Esophagus muscularis mucosa (tissue), 4 donors: ENCODE measurements at places on chromosomes 2 and 18.

DNA sequence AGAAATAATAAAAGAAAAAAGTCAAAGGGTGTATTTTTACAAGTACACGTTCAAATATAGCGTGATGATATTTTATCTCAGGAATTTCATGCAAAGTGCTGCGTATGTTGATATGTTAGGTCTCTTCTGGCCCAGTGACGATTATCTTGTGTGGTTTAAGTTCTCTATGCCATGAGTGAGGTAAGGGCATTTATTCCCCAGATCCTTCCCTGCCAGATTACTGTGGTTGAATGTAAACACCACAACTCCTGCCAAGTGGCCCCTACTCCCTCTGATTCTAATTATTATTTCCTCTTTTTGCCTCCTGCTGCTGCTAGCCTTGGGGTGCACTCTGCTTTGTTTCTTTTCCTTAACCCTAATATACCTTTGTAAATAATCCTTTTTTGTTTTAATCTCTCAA is 12.2 kb downstream of the SCN2A start:
- DNase-seq = no peak

DNA sequence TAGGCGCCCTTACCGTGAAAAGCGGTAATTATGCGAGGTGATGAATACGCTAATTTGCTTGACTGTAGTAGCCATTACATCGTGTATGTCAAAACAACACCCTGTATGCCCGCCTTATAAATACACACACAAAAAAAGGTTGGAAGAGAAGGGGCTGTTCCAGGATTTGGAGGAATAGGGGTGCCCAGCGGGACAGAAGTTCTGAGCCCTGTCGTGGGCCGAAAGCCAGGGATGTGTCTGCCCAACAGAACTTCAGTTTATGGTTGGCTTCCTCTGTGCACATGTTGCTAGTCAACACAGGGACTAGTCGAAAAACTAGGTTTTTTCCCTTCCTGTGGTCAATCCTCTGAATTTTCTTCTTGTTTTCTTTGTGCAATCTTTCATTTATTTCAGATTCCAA is 182.5 kb downstream of the ACKR3 start:
- DNase-seq = no peak

DNA sequence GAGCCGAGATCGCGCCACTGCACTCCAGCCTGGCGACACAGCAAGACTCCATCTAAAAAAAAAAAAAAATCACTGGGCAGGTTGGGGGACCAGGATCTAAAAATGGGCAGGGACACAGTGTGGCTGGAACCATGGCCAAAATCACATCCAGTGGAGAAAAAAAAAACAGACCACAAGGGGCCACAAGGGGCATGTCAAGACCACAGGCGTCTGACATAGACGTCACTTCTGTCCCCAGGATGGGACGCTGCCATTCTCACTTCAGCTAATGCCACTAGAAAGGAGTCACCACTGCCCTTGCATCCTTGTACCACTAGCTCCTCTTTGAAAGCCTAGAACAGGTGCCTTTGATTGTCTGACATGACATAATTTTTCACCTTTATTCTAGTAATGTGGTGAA is 2.5 kb upstream of the POMC start:
- DNase-seq = no peak

GRCh38 chr2:236449167-236449761 is 120.4 kb upstream of the ACKR3 start:
- DNase-seq = no peak

DNA sequence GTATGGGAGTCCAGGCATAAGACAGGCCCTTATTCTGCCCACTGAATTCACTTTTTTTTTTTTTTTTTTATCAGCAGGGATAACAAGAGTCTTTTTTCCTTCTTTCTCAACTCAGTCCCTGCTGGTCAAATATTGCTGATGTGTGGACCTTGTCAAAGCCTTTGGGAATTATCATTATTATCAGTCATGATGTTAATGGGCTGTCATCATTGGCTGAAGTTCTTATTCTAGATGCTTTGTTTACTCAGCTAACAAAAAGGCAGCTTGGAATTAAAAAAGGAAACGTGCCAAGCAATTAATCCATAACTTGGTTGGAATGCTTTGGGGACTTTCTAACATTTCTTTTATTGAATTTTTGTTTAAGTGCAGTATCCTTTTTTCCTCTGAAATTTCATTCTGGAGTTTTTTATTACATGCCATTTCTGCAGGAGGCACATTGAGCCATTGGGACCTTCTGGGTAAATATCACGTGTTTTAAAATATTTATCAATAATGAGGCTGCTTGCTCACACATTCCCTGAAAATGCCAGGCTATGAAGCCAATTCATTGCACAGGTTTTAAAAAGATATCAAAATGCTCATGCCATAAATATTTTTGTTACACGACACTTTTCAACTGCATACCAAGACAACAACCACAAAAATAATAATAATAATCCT is 246.3 kb downstream of the TXNL1 start:
- no peak for DNase-seq

DNA sequence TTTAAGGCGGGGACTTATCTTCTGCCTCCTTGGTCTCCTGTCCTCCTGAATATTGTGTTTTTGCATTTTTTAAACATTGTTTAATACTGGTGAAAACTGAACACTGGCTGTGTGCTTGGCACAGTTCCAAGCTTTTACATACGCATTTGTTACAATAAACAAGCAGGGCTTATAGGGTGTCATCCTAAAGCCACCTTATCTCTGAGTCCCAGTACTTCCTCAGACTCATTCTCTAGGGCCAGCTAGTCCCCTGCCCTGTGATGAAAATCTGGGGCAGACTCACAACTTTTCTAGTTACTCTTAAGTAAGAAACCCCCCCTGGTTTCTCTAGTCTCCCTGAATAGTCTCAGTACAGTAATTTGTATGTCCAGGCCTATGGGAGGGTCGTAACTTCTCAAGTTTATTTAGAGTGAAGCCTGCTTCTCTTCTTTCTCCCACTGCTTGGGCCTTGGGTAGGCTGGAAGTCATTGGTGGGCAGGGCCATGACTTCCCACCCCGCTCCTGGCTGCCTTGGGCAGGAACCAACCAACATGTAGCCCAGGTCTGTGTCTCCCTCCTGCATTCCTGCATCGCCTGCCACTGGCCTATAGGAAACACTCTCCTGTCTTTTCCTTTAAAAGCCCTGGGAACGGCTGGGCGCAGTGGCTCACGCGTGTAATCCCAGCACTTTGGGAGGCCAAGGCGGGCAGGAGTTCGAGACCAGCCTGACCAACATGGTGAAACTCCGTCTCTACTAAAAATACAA is 7.7 kb upstream of the KCNE4 start:
- no peak for DNase-seq

GRCh38 chr2:120564213-120565094 is 171.2 kb upstream of the GLI2 start:
- no peak for DNase-seq

DNA sequence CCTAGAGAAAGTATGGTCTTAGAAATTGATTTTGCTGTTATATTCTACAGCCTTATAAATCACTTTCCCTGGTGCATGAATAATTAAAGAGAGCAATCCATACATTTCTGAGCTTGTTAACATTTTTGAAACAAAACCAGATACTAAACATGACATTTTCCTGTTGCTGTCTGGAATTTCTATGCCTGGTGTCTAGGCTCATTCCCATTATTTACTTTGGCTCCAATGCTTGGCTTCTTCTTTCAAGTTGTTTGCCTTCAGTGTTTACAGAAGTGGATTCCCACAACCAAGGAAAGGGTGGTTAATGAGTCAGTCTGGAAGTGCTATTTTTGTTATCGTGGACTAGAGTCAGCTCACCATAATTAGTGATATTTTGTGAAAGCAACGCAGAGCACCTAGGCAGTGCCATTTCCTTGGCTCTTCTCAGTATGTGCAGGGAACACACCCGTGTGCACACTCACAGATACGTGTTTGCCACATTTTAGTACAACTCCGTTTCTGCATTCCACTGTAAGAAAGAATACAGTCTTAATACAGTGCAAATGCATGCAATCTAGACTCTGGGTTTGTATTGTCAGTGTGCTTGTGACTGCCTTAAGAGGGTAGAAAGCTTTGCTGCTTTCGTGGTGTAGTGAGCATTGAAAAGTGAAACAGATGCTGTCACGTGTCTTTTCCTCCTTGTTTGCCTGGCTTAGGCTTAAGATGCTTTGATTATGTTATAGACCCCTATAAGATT is 185.0 kb upstream of the RASGRP3 start:
- DNase-seq = peak; percentile 86

- peak; percentile 88 for DNase-seq
These were observed 22.2 kb upstream of the TMEM87B start for GRCh38 chr2:112032689-112033465.

- no peak for DNase-seq
These were observed 265.3 kb downstream of the TWIST2 start for GRCh38 chr2:239113171-239113570.

GRCh38 chr2:6079405-6079804 is 387.2 kb downstream of the SOX11 start:
- DNase-seq = no peak

DNA sequence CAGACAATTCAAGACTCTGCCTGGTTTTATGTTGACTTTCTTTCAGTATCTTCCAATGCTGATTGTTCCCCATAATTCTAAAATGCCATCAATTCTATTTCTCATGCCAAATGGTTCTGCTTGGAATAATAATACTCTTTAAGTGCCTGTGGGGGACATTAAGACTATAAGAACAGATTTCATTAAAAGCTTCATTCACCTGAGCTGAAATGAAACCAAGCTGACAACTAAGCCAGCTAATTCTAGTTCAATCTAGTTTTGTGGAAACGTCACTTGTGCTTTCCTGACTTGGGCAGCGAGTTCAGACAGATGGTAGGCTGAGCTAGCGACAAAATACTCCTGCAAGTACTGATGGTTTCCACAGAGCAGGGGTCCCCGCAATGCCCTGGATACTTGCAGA is 491.1 kb upstream of the RAB6C start:
- no peak for DNase-seq

DNA sequence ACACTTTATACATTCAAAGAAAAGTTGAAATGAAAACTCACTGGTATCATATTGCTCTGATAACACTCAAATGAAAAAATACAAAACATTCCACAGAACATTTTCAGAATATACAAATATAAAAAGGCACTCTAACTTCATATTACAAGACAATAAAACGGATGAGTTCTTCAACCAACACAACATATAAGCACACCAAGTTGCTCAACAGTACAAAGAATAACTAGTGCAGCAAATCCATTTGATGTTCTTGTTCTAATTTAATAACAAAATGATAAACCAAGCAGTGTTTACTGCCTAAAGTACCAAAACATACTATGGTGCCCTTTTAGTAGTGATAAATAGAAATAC is 60.8 kb upstream of the PGAP1 start:
- DNase-seq = no peak
